ENCODE measurements at places on chromosomes 4 and X.
A peak's percentile ranks its signal among the peaks of the same experiment; 100 is the strongest.

DNA sequence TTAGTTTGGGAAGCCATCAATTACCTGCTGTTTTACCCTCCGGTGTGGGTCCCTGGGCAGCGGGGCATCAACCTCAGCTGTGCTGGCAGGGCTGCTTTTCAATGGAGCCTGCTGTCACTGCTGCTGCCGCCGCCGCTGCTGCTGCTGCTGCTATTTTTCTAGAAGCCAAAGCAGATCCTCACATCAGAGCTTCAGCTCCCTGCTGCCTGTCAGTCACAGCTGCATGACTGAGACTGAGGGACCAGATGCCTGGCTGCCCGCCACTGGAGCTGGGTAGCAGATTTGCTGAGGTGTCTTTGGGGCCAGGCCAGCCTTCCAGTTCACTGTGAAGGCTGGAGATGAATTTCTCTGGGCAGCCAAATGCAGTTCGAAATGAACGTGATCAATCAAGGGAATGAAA is 200.3 kb upstream of the NHS start:
- no peak for DNase-seq

DNA sequence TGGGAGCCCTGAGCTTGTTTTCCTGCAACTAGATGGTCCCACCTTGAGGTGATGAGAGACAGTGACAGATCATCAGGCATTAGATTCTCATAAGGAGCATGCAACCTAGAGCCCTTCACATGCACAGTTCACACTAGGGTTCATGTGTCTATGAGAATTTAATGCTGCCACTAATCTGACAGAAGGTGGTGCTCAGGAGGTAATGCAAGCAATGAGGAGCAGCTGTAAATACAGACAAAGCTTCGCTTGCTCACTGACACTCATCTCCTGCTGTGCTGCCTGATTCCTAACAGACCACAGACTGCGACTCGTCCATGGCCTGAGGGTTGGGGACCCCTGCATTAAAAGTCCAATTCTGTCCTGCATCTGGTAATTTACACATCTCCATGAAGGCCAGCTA is 141.6 kb downstream of the KCNIP4 start:
- no peak for DNase-seq

DNA sequence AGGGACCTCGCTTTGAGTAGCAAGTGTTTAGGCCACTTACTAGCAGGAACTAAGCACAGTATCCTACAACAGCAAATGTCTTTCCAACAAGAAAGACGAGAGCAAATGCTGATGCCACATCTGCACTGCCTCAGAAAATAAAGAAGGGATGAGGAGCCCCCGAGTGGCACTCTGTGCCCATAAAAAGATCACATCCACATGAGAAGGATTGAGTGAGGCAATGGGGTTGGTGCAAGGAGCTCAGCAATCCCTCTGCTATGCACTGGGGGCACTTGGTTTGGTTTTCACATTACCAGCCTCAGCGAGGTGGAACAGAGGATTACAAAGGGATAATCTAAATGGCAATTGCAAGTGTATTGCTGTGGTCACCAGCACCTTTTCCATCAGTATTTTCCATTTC is 252.8 kb upstream of the SLC7A11 start:
- DNase-seq, result peak; percentile 12

GRCh38 chrX:99192421-99192820 is 1217.7 kb downstream of the PCDH19 start:
- no peak for DNase-seq

GRCh38 chr4:67499799-67500198 is 45.5 kb downstream of the CENPC start:
- DNase-seq, result no peak

DNA sequence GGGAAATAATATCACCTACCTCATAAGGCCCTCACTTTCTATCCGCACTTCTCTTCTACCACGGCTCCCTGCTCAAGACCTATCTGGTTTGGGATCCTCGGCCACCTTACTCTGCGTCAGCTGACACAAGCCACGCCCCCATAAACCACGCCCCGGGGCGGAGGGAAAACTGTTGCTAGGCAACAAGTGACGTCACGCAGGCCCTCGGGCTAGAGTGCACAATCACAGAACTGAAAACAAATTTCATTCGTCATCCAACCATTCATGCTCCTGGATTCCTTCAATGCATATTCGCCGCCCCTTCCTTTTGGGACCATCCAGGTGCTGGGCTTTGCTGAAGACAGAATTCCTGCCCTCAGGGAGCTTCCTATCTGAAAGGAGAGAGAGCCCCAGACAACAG is 66.3 kb downstream of the SMC1A start:
- DNase-seq, result no peak

- no peak for DNase-seq
Observed at GRCh38 chr4:169369634-169370033, 98.9 kb upstream of the SH3RF1 start.

DNA sequence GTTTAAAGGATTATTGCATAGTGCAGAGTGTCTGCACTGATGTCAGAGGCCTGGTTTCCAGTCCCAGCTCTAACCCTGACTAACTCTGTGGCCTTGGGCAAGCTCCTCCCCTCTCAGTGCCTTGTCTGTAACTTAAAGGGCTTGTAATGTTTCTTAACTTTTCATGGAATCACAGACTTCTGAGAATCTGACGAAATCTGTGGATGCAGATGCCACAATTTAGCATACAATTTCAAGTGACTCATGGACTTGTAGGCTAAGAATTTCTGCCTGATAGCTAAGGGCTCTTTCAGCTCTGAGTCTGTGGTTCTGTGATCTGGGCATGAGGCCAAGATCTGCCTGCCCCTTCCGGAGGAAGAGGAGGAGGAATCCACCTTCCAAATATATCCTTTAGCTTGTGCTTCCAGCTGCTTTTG is 236.9 kb downstream of the AR start:
- peak; percentile 82 for DNase-seq

DNA sequence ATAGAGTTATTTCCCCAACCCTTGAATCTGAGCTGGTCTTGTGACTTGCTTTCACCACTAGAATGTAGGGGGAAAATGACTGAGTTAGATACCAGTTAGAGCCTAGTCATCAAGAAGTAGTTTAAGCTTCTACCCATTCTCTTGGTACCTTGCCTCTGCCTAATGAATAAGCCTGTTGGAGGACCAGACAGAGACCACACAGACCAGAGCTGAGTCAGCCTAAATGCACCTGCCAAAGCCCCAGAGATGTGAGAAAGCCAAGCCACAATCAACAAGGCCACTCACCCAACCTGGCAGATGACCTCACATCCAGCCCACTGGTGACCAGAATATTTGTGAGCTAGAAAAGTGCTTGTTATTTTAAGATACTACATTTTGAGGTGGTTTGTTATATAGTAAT is 85.2 kb upstream of the DCLK2 start:
- no peak for DNase-seq

DNA sequence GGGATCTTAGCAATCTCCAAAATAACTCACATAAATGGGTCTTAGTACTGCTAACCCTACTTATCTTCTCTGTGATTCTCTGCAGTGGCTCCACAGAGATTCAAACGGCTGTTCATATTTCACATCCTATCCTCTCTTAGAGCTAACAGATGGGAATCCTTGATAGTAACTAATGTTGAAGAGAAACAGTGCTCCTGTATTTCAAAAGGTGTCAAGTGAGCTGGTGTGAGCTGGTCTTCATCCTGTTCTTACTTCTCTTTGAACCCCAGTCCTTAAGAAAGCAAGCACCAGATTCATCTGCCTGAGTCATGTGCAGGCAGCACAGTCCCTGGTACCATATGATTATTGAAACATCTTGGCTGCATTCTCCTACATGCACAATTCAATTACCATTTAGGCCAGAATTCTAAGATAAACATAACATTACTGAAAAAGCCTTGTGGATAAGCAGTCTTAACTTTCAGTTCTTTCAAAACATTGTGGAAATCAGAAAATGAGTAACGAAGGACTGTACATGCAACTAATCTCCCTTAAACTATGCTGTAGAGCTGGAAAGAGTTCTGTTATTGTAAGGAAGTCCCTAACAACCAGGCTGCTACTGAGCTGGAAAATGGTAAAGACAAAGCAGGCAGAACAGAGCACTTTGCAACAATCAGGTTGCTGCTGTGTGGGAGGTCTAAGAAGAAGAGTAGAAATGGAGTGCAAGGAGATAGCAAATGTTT is 153.1 kb downstream of the NPNT start:
- no peak for DNase-seq

DNA sequence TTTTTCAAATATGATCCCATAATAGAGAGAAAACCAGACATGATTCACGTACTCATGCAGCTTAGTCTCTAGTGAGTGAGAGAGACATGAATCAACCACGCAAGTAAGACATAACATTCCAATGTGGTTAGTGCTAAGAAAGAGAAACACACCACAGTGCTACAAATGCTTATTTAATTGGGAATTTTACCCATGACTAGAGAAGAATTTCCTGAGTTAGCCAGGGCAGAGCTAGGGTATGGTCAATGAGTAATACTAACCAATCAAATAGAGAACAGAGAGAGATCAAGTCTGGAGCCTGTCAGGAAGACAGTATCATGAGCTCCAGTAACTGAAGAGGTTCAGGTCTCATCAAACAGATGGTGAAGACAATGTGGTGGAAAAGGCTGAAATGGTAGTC is 495.2 kb downstream of the PDGFC start:
- no peak for DNase-seq

- DNase-seq, result no peak
Observed at GRCh38 chr4:158051401-158052235, 121.2 kb downstream of the GASK1B start.

DNA sequence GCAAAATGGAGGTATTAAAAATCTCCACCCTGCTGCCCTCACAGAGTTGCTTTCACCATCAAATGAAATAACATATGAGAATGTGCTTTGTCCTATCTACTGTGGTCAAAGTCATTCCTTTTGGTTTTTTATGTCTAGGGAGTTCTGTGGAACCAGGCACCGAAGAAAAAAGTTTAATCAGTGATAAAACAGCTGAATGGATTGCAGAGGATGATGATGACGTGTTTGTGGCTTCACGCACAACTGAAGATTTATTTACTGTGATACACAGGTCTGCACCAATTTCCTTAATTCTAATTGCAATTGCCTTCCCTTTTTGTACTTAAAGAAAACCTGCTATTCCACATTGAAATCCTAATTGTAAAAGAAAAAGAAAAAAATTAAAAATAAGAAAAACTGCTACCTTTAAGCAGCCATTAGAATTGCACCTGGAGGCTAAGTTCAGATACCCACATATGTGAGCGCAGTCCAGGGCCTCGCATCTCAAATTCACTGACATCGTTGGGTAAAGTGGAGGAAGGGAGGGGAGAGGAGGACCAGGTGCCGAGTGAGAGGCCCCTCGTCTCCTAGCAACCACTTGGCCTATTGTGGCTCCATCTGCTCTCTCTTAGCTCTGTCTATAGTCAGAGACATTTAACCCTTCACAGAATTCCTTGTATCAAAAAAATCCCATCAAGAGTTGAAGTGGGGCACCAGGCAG is 10.5 kb upstream of the RTL5 start:
- no peak for DNase-seq

DNA sequence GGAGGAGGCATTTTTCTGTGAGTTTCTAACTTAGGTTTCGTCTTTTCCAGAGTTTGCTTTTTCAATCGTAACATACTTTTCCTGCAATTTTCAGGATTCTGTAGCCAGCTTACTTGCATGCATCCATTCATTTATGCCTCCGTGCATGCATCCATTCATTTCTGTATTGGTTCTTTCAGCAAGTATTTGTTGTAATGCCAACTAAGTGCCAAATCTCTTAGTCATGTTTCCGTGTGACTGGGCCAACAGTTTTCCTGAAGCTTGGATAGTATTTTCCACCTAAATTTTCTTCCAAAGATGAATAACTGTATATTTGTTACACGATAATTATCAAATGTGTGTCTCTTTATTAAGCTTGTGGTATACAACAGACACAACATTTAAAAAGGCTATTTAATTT is 41.5 kb downstream of the CBLL2 start:
- no peak for DNase-seq

- DNase-seq, result no peak
Observed at GRCh38 chrX:111877681-111878080, 1.7 kb downstream of the TRPC5OS start.

DNA sequence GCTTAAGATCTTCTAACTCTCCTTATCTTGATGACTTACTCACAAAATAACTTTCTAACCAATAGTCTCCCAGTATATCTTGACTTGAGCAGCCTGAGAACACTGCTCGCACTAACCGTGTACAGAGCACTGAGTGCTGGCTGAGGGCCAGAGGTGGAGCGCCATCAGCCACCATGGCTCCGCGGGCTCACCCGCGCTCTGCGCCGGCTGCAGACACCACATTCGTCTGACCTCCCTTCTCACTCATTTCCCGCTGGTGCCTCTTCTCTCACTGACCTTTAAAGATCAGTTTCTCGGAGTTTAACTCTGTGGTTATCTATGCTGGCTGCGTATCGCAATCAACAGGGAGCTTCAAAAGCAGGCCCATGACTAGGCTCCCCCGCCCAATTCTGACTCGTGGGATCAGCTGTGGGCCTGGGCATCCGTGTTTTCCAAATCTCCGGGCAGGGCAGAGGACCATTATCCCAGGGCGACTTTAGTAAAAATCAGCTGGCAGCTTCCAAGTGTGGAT is 78.6 kb downstream of the HAUS3 start:
- DNase-seq, result no peak

GRCh38 chr4:102535398-102536082 is 34.4 kb downstream of the NFKB1 start:
- no peak for DNase-seq

DNA sequence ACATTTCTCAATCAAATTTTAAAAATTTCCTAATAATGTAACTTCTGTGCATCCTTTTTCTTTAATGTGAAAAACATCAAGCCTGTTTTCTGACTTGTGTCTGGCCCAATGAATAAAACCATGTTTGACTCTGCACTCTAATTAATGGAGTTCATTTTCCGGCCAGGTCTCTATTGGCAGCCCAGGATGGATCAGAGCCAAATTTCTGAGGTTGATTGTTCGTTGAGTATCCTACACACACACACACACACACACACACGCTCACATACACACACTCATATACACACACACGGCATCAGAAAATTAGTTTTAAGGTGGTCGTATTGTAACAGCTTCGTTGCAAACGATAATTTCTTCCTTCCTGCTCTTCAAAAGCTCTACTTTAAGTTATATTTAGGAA is 28.9 kb upstream of the TLL1 start:
- DNase-seq, result no peak

DNA sequence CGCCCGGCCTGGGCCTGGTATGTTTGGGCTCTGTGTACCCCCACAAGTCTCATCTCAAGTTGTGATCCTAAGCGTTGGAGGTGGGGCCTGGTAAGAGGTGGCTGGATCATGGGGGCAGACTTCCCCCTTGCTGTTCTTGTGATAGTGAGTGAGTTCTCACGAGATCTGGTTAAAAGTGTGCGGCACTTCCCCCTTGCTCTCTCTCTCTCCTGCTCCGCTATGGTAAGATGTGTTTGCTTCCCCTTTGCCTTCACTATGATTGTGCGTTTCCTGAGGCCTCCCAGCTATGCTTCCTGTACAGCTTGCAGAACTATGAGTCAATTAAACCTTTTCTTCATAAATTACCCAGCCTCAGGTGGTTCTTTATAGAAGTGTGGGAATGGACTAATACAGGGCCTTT is 53.0 kb downstream of the CHST7 start:
- peak; percentile 70 for DNase-seq

DNA sequence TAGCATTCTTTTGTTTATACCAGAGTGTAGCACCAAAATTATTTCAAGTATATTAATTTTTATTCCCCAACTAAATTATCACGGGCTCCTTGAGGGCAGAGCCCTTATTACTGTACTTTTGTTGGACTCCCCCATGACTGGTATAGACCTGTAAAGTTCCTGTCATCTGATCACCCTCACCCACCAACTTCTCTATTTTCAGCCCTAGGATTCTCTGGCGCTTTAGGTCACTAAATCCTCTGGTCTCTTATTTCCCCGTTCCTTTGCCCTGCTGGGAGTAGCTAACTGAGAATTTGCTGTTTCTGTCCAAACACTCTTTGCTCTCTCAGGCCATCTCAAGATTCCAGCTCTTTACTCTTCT is 3.2 kb upstream of the XKRX start:
- DNase-seq, result no peak
